Suppressor macrophage (primary cell): ENCODE measurements at places on chromosomes 7 and 10.

- no peak for DNase-seq
Observed at GRCh38 chr7:36606153-36606975, 117.9 kb downstream of the AOAH start.

DNA sequence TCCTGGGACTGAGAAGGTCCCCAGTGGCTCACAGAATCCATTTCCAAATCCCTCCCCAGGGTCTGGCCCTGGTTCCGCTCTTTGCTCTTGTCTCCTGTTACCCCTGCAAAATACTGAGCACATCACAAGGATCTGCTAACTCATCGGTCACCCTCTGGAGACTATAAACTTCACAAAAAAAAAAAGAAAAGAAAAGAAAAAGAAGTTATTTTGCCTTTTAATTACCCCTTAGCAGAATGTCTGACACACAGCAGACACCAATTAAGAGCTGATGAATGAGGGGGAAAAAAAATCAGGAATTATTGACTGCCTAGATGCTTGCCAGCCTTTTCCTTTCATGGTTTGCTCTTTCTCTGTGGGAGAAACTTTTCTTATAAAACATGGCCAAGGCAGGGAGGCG, 578.7 kb downstream of the GRID1 start:
- no peak for DNase-seq

- peak; percentile 37 for DNase-seq
Observed at GRCh38 chr10:102648889-102649796, 4.9 kb downstream of the TRIM8 start.

GRCh38 chr10:3419719-3420495, 247.3 kb upstream of the PITRM1 start:
- DNase-seq: no peak
